ENCODE measurements at places on chromosomes 2 and 18.

DNA sequence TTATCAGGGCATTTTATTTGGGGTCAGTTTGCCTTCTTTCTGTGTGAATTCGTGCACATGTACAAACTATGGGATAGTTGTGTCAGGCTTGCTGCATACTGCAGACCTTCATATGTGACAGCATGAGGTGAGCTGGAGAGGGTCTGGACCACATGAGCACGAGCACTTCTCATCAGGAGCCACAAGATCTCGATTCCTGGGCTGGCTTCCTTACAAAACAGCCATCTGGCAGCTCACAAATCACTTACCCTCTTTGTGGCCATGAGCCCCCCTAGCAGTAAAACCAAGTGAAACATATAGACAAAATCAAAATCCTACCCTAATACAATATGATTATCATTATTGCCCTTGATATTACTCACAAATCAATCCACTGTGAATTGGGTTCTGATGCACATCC is 121.2 kb downstream of the MTCL1 start:
- DNase-seq: no peak

DNA sequence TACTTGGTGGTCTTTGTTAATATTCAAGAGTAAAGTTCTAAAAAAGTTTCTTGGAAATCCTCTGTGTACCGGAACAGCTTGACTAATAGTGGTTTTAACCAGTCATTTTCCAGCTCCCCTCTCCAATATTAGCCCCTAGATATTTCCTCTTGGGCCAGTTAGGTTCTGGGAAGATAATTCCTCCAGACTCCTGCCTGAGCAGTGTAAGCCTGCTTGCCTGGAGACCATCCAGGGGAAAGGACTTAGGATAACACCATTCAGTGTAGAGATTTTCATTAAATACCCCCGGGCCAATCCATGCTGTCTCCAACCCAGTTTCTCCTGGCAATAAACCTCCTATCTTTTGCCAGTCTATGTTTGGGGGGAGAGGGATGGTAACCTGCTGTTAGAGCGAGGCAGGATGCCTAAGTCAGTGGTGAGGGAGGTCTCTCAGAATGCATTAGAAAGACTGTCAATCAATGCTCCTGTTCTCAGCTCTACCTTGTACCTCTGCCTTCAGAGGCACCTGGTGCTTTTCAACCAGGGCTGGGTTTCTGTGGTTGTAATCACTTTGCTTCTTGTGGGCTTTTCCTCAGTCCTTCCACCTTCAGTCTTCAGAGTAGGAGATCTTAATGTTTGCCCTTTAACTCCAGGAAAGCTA is 186.4 kb downstream of the RNF152 start:
- no peak for DNase-seq

DNA sequence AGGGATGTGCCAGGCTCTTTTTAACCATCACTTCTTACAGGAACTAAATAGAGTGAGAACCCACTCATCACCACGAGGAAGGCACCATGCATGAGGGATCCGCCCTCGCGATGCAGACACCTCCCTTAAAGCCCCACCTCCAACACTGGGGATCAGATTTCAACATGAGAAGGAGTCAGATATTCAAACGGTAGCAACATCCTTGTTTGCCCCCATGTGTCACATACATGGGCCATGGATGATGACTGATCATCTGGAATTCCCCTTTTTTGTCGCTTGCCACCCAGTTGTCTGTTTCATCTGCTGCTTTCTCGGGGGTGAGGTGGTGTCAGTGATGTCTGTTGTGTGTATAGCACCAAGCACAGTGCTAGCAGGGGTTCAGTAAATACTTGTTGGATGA is 57.9 kb downstream of the NCK2 start:
- DNase-seq: no peak

DNA sequence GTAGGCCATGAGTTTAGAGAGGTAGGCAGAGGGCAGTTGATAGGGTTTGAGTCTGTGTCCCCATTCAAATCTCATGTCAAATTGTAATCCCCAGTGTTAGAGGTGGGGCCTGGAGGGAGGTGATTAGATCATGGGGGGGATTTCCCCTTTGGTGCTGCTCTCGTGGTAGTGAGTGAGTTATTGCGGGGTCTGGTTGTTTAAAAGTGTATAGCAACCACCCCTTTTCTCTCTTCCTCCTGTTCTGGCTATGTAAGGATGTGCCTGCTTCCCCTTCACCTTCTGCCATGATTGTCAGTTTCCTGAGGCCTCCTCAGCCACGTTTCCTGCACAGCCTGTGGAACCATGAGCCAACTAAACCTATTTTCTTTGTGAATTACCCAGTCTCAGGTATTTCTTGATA is 25.5 kb downstream of the MARCHF4 start:
- no peak for DNase-seq

- DNase-seq: no peak
These were observed 1.7 kb upstream of the SMARCAL1 start for GRCh38 chr2:216410550-216410949.

GRCh38 chr2:51158251-51158650 is 126.3 kb upstream of the NRXN1 start:
- DNase-seq: no peak

DNA sequence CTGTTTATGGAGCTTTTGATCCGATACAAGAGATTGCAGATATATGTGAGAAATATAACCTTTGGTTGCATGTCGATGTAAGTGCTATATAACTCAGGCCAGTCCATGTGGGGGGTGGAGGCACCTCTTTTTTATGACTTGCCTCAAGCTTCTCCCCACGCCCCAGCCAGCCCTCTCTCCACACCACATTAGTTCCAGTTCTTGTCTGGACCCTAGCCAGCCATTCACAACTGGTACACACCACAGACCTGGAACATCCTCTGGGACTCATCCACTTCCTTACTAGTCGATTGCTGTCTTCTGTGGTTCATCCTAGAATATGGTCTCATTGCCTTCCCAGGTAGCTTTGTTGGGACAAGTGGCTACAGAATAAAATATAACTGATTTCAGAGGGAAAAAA is 31.0 kb downstream of the GAD1 start:
- no peak for DNase-seq

- no peak for DNase-seq
These were observed 82.6 kb downstream of the ASB1 start for GRCh38 chr2:238509151-238509835.

DNA sequence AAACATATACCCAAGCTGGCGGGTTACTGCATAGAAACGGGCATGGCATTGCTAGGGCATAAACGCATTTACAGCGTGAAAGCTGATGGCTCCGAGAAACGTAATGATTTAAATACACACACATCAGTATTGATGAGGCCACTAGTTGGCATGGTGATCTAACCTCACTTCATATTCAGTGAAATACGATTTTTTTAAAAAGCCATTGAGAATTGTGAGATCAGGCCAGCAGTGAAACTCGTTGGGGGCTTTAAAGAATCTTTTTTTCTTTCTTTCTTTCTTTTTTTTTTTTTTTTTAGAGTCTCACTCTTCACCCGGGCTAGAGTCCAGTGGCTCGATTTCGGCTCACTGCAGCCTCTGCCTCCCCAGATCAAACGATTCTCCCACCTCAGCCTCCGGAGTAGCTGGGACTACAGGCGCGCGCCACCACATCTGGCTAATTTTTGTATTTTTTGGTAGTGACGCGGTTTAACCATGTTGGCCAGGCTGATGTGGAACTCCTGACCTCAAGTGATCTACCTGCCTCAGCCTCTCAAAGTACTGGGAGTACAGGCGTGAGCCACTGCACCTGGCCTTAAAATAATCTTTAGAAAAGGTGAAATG is 2.4 kb upstream of the SMAD7 start:
- DNase-seq: no peak
